ENCODE measurements at places on chromosomes 6 and 20. TPM values are rescaled to one million over a fixed set of nuclear protein-coding genes. Genes with fewer than 3 reads are reported as not detected.

LPIN3 gene
- total RNA-seq: 15.4 TPM

EPB41L1 gene
- total RNA-seq: 134 TPM

MDC1 gene
- 72.9 TPM for total RNA-seq

GUCA1A gene
- total RNA-seq: not detected

VSX1 gene
- total RNA-seq: 0.65 TPM

TUBB2B gene
- 2.5 TPM for total RNA-seq

GRCh38 chr6:163547287-163547686, 132.8 kb downstream of the QKI start:
- no peak for DNase-seq

- no peak for DNase-seq
Observed at GRCh38 chr6:21604081-21604480, 10.5 kb downstream of the SOX4 start.

GRCh38 chr6:39752835-39753724, 27.9 kb upstream of the KIF6 start:
- DNase-seq: no peak

DNA sequence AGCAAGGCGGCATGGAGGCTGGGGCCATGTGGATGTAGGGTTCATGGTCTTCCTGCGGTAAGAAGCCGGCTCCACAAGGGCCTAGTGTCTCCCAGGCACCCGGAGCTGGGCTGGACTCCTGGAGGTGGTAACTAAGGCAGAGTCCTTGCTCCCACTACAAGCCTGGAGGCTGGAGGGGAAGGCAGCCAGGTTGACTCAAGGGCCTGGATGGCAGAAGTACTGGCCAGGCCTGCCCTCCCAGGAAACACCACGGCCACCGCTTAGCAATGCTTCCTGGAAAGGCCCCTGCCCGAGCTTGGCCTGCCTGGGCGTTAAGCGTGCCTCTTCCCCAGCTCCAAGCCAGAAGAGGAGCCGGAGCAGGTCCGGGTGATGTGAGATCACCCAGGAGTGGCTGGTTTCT, 182.0 kb downstream of the ZDHHC14 start:
- no peak for DNase-seq

DNA sequence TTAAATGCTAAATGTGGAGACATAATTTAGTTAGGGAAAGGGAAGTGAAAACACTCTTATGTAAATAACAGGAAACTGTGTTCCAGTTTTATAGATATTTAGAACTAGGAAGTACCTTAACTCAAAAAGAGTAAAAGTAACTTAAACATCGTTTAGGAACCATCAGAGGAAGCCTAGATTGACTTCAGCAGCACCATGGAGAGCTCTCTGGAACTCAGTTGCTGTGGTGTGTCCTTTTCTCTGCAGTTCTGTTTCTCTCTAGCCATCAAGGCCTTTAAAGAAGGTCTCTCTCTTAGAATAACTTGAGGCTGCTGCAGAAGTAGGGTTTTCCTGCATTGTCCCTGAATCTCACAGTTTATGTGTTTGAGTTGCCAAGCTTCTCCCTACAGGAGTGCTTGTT, 26.9 kb downstream of the CLVS2 start:
- no peak for DNase-seq

Data from PC-9 (cell line).